ENCODE measurements at places on chromosomes 6 and 20. TPM values are rescaled to one million over a fixed set of nuclear protein-coding genes. Genes with fewer than 3 reads are reported as not detected.

The JAG1 gene
- 53.8 TPM for total RNA-seq

The RSPH9 gene
- 1.9 TPM for total RNA-seq

The CPXM1 gene
- total RNA-seq, result 18.2 TPM

The SH3BGRL2 gene
- 53.2 TPM for total RNA-seq

The KIF25 gene
- total RNA-seq, result not detected

The SLA2 gene
- 0.14 TPM for total RNA-seq

The GLP1R gene
- not detected for total RNA-seq

The MAP1LC3A gene
- 26.8 TPM for total RNA-seq

The ARMH2 gene
- total RNA-seq, result not detected

The TDRD6 gene
- 1.2 TPM for total RNA-seq

The PRSS16 gene
- 0.88 TPM for total RNA-seq

The PTGIS gene
- total RNA-seq, result 460 TPM

The PHF10 gene
- 72.9 TPM for total RNA-seq

The MYT1 gene
- not detected for total RNA-seq

The RIPPLY2 gene
- not detected for total RNA-seq

The MYLK2 gene
- 0.69 TPM for total RNA-seq

The FAM162B gene
- 21.3 TPM for total RNA-seq

The TSPO2 gene
- not detected for total RNA-seq

The TRIM10 gene
- total RNA-seq, result 0.69 TPM

The DEFB124 gene
- not detected for total RNA-seq

The NFATC2 gene
- 11.9 TPM for total RNA-seq

The FAM209B gene
- total RNA-seq, result not detected

The SYNDIG1 gene
- total RNA-seq, result 0.51 TPM

The DDX43 gene
- total RNA-seq, result not detected

The FGD2 gene
- total RNA-seq, result 27.6 TPM

The BPIFA1 gene
- not detected for total RNA-seq

The GINM1 gene
- 81.5 TPM for total RNA-seq

The ABCF1 gene
- 22.5 TPM for total RNA-seq

The ASIP gene
- total RNA-seq, result not detected

The MTFR2 gene
- total RNA-seq, result not detected

The FNDC1 gene
- 28.1 TPM for total RNA-seq

The IBTK gene
- total RNA-seq, result 17.7 TPM

The SCRT2 gene
- not detected for total RNA-seq

The DIDO1 gene
- 20.9 TPM for total RNA-seq

The SMOC2 gene
- 132 TPM for total RNA-seq

The HCK gene
- 1.3 TPM for total RNA-seq

The KIAA1755 gene
- total RNA-seq, result 13.5 TPM

The PACRG gene
- total RNA-seq, result 6.2 TPM

The PHACTR3 gene
- 0.55 TPM for total RNA-seq

The CST2 gene
- total RNA-seq, result not detected

The CD83 gene
- total RNA-seq, result 2.0 TPM

The PHACTR1 gene
- 8.3 TPM for total RNA-seq

The CFAP206 gene
- 2.8 TPM for total RNA-seq

The PTCHD4 gene
- total RNA-seq, result 0.29 TPM

The GPR6 gene
- not detected for total RNA-seq

The SLC16A10 gene
- total RNA-seq, result not detected

The IPCEF1 gene
- 9.7 TPM for total RNA-seq

The MLIP gene
- not detected for total RNA-seq

The OCSTAMP gene
- not detected for total RNA-seq

The PDE7B gene
- 16.5 TPM for total RNA-seq

The SLC4A11 gene
- total RNA-seq, result 0.76 TPM

The VWA7 gene
- 2.8 TPM for total RNA-seq

The SLC17A9 gene
- 0.26 TPM for total RNA-seq

The PRDM13 gene
- not detected for total RNA-seq

Measured in uterus (tissue), 4 donors.